Fibroblast of lung (primary cell): ENCODE measurements at places on chromosomes 11 and 22. TPM values are rescaled to one million over a fixed set of nuclear protein-coding genes. Genes with fewer than 3 reads are reported as not detected.

- DNase-seq: no peak
Observed at GRCh38 chr11:4480577-4481239, 1.7 kb upstream of the OR52K1 start.

GRCh38 chr11:12775955-12776354, 101.7 kb downstream of the TEAD1 start:
- DNase-seq: no peak

GRCh38 chr22:34992672-34993071, 73.3 kb upstream of the ISX start:
- no peak for DNase-seq

- peak; percentile 61 for DNase-seq
Observed at GRCh38 chr11:121741761-121742361, 289.1 kb upstream of the SORL1-AS1 start.

DNA sequence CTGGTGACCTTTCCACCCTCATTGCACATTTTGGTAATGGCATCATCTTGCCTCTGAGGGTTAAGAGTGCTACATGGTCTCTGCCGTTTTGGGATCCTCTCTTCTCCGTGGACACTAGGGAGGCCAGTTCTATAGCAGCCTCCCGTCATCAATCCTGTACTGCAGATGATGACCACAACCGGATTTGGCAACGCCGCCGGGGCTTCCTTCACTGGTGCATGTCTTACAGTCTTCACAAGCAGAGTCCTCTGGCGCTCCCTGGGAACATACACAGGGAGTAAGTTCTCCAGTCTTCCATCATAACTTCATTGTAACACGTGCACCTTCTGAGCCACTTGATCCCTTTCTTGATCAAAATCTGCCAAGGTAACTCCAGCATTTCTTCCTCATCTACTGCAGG, 69.0 kb upstream of the SLC22A12 start:
- no peak for DNase-seq

DNA sequence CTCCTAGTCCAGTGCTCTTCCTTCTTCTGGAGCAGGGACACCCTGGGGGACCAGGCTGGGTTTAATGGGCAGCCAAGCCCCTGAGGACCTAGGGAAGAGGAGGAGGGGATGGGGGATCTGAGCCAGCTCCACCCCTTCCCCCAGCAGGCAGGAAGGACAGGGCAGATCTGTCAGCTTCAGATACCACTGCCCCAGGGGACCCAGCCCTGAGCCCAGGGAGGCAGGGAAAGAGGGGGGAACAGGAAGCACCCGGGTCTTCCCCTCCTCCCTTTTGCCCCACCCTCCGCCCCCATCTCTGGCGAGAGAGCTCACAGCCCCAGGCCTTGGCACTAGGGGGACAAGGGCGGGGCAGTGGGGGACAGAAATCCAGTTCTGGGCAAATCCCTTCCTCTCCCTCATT, 11.7 kb upstream of the SOX10 start:
- no peak for DNase-seq

GRCh38 chr11:104467404-104467803, 303.5 kb upstream of the PDGFD start:
- DNase-seq: peak; percentile 70

- no peak for DNase-seq
Observed at GRCh38 chr11:106601684-106602297, 416.5 kb downstream of the GUCY1A2 start.

DNA sequence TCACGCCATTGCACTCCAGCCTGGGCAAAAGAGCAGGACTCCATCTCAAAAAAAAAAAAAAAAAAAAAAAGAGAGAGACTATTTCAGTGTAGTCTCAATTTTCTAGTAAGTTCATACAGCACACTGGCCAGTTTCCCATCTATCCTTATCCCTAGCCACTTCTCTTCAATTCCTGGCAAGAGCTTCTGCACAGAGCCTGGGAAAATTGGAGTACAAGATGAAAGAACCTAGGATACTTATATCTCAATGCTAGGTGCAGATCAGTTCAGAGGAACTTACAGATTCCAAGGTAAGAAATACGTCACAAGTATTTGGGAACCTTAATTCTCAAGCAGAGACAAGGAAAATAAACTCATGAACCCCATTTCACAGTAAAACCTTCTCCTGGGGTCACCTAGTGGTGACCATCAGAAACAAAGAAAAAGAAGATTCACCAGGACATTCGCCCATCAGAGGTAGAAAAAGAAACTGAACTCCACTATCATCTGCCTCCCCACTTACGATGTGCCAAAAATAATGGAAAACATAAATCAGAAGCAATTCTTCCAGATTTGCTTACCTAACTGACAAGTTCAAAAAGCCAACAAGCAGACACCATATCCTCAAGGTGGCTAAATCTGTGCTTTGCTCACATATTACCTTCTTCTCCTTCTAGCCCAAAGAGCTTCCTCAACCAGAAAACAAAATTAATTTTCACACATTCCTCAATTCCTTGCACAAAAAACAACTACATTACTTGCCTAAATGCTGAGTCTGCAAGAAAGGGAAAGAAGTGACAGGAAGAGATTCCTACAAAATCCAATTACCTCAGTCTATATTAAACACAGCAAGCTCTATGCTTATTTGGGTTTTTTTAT, 4.9 kb downstream of the DENND5A start:
- DNase-seq: no peak

- no peak for DNase-seq
Observed at GRCh38 chr11:12754582-12755234, 80.5 kb downstream of the TEAD1 start.

GRCh38 chr22:46114518-46115387, 35.6 kb upstream of the PPARA start:
- no peak for DNase-seq

MICAL2 gene
- polyA plus RNA-seq: 78.5 and 120 TPM in 2 replicates

P4HA3 gene
- polyA plus RNA-seq: 2.2 and 3.1 TPM in 2 replicates

UBQLNL gene
- 0.09 and 0.10 TPM in 2 replicates for polyA plus RNA-seq

TRABD gene
- polyA plus RNA-seq: 11.8 and 17.6 TPM in 2 replicates

NXPE2 gene
- polyA plus RNA-seq: not detected in 2 replicates

OR52E8 gene
- polyA plus RNA-seq: not detected in 2 replicates

NAALADL1 gene
- polyA plus RNA-seq: 14.8 and 14.9 TPM in 2 replicates

BTG4 gene
- 0.08 and 0.09 TPM in 2 replicates for polyA plus RNA-seq

BACE1-AS gene
- polyA plus RNA-seq: 3.9 and 4.2 TPM in 2 replicates
